ENCODE measurements at places on chromosomes 12 and 14. TPM values are rescaled to one million over a fixed set of nuclear protein-coding genes. Genes with fewer than 3 reads are reported as not detected.
A peak's percentile ranks its signal among the peaks of the same experiment; 100 is the strongest.

- DNase-seq = no peak
Observed at GRCh38 chr12:128644664-128645296, 179.0 kb downstream of the SLC15A4 start.

DNA sequence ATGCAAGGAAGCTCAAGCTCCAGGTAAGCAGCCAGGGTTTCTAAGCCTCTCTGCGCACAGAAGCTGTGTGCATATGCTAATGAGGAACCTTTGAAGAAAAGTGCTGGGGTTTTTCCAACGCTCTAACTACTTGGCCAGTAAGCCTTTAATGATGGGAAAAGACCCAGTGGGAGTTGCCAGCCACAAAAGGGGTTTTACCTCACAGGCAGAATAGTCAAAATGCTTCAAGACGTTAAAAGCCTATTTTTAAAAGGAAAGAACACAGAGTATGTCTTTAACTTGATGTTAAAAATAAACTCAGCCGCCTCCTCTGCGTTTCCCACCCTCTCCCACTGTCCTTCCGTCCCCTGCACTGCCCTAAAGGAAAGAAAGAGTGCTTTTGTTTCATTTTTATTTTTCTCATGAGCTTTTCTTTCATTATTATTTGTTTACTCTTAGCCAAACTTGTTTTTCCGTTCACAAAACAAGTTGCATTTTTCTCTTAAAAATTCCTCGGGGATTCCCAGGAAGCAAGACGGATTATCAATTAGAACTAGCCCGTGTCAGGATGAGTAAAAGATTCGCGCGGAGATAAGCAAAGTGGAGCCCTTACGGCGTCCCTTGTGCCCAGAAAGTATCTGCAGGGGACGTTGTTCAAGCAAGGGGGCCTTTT lies 209.8 kb upstream of the NUDT4 start:
- no peak for DNase-seq

- no peak for DNase-seq
Observed at GRCh38 chr14:31405599-31406232, 14.6 kb downstream of the HEATR5A start.

DNA sequence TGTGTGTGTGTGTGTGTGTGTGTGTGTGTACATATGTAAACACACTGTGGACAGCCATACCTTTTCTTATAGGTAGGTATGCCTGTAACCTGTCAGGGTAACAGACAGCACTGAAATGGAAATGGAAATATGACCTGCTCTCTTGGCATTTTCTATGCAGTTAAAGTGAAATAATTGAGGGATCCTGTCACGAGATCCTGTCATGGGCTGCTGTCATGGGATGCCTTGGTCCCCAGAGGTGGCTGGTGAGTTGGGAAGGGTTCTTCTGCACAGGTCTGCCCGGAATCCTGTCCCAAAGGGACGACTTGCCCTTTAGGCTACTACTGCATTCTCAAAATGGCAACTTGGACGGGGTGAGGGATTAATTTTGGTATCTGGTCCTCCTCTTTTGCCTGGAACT lies 47.3 kb downstream of the ELK3 start:
- no peak for DNase-seq

GRCh38 chr12:6049587-6049986 lies 74.9 kb downstream of the VWF start:
- DNase-seq = no peak

LIN7A gene
- 27.7 TPM for total RNA-seq

HOXC9 gene
- total RNA-seq = not detected

KRT7 gene
- 168 TPM for total RNA-seq

DNA sequence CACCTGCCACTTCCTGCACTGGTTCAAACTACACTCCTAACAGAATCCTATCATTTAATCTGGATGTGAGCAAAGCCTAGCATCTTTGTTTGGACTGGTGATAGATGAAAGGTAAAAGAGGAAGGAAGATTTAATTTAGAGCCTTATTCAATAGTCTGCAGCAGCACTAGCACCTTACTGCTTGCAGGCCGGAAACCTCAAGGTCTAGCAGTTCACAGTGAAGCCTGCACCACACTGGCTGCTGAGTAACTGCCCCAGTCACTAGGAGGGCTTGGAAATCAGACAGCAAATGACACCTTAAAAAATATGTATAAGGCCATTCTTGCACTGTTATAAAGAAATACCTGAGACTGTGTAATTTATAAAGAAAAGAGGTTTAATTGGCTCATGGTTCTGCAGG lies 358.0 kb downstream of the DAD1 start:
- DNase-seq = no peak

AQP6 gene
- not detected for total RNA-seq

GLIPR1 gene
- total RNA-seq = 38.9 TPM

LMBR1L gene
- total RNA-seq = 86.1 TPM

BCL2L2 gene
- total RNA-seq = 21.6 TPM

DNA sequence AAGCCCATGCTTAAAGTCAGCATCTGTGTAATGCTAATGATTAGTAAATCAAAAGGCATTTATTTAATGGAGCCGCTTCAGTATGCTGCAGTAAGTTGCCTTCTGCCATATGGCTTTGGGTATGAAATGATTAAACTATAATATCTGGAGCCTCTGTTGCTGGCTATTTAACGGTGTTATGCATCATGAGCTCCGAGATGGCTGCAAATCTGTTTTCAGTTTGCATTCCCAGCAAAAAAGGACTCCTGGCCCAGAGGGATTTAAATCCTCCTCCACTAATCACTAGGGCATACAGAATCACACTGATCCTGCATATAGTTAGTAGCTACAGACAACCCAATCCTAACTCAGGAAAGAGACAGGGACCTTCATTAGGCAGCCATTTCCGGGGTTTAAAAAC lies 171.5 kb upstream of the EEA1 start:
- DNase-seq = no peak

GRCh38 chr14:20631023-20631879 lies 10.2 kb downstream of the OR6S1 start:
- no peak for DNase-seq

GRCh38 chr14:101878822-101879528 lies 85.4 kb upstream of the DYNC1H1 start:
- DNase-seq = peak; percentile 68

GRCh38 chr14:89067293-89067972 lies 243.0 kb downstream of the TTC8 start:
- DNase-seq = no peak

PLEKHH1 gene
- 0.50 TPM for total RNA-seq

DNA sequence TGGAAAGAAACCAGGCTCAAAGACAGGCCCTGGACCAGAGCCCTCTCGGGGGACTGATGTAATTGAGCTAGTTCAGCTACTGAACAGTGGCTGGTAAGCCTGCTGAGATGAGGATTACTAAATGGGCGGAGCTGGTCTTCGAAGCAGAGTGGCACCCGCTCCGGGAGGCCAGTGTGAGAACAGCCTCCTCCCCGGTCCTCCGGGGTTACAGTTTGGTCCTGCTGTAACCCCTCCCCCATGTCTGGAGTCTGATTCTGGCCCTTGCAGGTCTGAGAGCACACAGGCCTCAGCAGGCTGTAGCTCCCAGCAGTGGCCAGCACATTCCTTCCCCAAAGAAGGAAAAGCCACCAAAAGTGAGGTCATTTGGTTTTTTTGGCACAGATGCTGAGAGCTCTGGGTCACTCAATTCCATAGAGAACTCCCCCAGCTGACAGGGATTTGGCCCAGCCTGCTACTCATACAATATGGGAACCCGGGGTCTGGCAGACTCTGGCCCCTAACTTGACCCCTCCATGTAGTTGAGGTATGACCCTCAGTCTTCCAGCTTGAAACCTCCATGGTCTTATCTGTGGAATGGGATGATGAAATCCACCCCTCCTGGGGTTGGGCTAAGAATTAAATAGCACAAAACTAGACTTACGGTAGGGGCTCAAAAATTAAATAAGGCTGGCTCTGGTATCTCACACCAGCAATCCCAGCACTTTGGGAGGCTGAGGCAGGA lies 39.0 kb downstream of the ACTN1 start:
- DNase-seq = peak; percentile 96

NFE2 gene
- 0.30 TPM for total RNA-seq

DUSP16 gene
- 10.3 TPM for total RNA-seq

DNA sequence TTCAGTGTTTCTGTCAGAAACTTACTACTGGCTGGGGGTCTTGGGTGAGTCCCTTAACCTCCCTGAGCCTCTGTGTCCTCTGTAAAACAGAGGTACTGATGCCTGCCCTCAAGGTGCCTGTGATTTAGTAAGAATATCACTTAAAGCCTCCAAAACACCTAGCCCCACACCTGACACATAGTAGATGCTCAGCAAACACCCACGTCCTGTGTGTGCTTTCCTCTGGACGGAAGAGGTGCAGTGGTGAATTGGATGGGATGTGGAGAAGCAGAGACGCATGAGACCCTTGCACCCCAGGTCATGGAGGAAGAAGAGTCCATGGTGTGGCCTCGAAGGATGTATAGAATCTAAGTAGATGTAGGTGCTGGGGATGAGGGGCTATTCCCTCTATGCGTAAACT lies 110.6 kb downstream of the LGMN start:
- no peak for DNase-seq

GRCh38 chr12:120428597-120429229 lies 9.2 kb upstream of the COX6A1 start:
- no peak for DNase-seq

- DNase-seq = no peak
Observed at GRCh38 chr12:89857652-89858274, 149.1 kb upstream of the ATP2B1 start.

DNA sequence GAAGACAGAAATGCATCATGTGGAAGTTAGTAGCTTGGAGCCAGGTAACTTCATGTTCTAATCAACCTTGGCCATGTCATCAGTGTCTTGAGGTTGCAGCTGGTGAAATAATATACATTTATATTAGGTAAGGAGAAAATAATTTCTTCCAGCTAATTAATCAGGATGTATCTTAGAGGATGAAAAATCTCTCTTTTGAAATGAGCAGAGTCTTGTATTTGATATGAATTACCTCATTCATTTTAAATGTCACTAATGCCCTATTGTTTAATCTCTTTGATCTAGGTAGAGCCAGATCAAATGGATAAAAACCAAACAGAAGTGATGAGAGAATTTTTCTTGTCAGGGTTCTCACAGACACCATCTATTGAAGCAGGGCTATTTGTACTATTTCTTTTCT lies at the start of gene OR4Q2:
TSS of gene OR4Q2 (plus strand) at position 301 of the 400 bp plus-strand sequence.
- DNase-seq = no peak

DNA sequence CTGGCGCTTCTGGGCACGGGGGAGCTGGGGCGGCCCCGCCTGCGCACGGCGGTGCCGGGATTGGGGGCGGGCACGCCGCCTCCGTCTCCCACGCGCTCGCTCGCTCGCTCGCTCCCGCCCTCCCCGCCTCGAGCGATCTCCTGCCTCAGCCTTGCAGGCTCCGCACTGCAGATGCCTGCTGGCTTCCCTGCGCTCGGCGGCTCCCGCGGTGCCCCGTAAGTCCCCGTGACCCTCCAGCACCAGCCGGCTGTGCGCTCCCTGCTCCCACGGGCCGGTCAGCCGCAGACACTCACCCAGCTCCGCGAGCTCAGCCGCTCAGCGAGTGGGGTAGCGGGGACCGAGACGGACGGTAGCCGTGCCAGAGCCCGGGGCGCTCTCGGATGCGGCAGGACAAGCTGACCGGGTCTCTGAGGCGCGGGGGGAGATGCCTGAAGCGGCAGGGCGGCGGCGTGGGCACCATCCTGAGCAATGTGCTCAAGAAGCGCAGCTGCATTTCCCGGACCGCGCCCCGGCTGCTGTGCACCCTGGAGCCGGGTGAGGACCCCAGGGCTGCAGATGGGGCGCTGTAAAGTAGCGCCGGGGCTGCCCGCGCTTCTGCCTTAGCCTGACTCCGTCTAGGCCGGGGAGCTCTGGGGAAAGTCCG lies at the start of gene TBC1D30:
TSS of gene TBC1D30 (plus strand) at position 148 of the 643 bp plus-strand sequence. CDS start at position 381, 233 bp downstream.
- peak; percentile 84 for DNase-seq

C14orf180 gene
- total RNA-seq = not detected

DNA sequence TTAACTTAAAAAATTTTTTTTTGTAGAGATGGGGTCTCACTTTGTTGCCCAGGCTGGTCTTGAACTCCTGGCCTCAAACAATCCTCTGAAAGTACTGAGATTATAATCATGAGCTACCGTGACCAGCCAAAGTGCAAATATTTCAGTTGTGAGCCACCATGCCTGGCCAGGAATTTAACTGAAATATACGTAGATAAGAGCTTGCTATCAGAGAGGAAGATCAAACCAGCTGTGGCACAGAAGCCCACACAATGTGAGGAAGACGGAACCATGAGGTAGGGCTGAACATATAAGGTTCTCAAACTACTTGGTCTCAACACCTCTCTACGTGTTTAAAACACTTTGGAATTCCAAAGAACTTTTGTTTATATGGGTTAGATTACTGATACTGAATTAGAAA lies 29.1 kb downstream of the ATG14 start:
- DNase-seq = no peak

- no peak for DNase-seq
Observed at GRCh38 chr12:68954811-68955210, 21.8 kb upstream of the CPM start.

- DNase-seq = no peak
Observed at GRCh38 chr12:125050868-125051267, 14.4 kb upstream of the AACS start.

GRCh38 chr14:102774391-102775153 lies 2.7 kb upstream of the TRAF3 start:
- no peak for DNase-seq

GRCh38 chr12:50276912-50277671 lies 6.2 kb downstream of the LIMA1 start:
- DNase-seq = no peak

DNA sequence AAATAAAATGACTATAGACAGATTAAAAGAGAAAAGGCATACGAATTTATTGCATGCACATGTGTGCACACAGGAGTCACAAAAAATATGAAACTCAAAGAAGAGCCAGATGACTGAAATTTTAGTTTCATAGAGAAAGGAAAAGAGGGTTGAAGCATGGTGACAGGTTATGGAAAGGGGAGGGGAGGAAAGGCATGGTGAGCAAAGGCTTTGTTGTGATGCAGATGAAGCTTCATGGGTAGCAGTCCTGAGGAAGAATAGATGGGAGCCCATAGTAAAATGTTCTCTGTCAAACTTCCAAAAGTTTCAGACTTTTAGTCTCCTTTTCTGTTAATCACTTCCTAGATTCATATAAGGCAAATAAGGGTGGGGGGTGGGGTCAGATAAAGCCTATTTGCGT lies 612.7 kb upstream of the ATP2B1 start:
- no peak for DNase-seq

DNA sequence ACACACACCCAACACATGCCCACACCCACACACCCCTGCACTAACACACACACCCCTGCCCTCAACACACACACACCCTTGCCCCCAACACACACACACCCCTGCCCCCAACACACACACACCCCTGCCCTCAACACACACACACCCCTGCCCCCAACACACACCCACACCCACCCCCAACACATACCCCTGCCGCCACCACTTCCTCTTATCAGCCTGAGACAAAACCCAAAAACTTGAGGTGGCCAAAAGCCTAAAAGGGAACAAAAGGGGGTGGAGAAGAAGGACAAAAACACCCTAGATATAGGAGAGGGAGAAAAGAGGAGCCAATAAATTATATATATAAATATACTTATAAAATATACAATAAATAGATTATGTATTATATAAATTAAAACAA lies 9.1 kb upstream of the DEGS2 start:
- DNase-seq = no peak

SLC39A5 gene
- total RNA-seq = not detected

DNA sequence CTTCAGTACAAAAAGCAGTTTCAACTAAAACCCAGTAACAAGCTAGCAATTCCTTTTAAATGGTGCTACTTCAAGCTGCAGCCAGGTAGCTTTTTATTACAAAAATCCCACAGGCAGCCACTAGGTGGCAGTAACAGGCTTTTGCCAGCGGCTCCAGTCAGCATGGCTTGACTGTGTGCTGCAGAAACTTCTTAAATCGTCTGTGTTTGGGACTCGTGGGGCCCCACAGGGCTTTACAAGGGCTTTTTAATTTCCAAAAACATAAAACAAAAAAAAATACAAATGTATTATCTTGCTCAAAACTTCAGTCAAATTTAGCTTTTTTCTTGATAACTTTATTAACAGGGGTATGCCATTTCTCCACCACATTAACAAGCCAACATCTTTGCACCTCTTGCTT lies 3.6 kb upstream of the CLEC4E start:
- peak; percentile 86 for DNase-seq

NUAK1 gene
- total RNA-seq = 21.1 TPM
